Midbrain (tissue), 1 donor: ENCODE measurements at places on chromosomes 2 and 18.

DNA sequence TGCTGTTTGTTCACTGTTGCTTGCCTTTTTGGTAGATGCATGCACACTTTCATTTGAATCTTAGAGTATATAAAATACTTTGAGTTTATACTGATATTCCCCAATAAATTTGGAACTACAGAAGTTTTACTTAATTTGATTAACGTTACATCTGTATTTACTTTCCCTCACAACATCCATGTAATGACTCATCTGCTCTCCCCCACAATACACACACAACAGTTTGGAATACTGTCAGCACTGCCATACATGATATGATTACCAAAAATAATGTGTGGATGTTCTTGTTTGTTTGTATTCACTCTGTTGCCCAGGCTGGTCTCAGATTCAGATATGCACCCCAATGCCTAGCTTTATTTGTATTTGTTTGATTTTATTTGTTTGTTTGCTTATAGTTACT is 144.2 kb downstream of the WDR7 start:
- no peak for DNase-seq

GRCh38 chr2:205411558-205411957 is 270.7 kb upstream of the NRP2 start:
- DNase-seq, result peak; percentile 81

- DNase-seq, result peak; percentile 35
Observed at GRCh38 chr2:204315236-204315662, 230.0 kb upstream of the PARD3B start.

DNA sequence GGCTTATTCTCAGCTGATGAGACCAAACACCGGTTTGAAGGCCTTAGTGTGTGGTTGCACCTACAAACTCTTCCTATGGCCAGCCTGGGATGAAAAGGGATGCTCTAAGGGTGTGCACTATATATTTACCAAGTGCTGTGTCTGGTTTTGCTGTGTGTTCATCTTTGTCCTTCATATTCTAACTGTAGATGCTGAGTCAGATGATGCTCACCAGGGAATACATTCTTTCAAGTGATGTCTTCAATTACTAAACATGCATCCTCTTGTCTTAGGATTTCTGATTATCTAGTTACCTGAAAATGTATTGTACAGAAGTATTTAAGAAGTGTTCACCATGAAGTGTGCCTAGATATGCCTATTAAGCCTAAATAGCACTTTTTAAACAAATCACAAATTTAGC is 1111.6 kb upstream of the ZEB2 start:
- DNase-seq, result no peak

- DNase-seq, result no peak
Observed at GRCh38 chr2:67660871-67661270, 263.7 kb downstream of the ETAA1 start.

DNA sequence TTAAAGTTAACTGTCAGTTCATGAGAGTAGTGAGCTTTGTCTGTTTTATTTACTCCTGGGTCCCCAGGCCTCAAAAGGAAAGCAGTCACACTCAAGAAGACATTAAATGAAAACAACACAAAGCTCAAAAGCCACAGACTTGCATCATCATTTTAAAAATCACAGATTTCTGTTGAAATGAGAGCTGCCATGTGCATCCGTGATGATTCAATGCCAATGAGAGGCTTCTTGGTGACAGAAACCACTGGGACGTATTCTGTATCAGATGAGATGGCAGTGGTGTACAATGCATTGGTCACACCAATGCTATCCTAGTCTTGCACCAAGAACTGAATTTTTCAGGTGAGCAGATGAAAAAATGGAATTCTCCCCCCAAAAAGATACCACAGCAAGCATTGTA is 204.8 kb downstream of the ANAPC1 start:
- no peak for DNase-seq

GRCh38 chr2:24971286-24971535 is 544 bp downstream of the DNAJC27 start:
- DNase-seq, result peak; percentile 73

- DNase-seq, result no peak
Observed at GRCh38 chr2:40243581-40244187, 208.2 kb downstream of the SLC8A1 start.

DNA sequence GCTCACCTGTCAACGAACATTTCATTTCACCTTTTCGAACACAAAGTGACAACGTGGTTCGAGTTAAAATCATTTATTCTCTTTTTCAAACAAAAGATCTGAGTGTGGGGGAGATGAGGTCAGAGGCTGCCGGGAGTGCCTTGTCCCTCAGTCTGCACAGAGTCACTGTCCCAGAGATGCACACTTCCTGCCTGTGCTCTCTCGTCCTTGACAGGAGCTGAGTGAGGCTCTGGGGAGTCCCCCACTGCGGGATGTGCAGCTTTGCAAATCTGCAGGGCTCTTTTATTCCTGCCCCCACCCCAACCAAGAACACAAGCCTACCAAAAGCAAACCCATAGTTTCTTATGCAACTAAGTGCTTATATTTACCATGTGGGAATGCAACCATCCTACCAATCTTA is 497.8 kb downstream of the EIPR1 start:
- DNase-seq, result no peak

DNA sequence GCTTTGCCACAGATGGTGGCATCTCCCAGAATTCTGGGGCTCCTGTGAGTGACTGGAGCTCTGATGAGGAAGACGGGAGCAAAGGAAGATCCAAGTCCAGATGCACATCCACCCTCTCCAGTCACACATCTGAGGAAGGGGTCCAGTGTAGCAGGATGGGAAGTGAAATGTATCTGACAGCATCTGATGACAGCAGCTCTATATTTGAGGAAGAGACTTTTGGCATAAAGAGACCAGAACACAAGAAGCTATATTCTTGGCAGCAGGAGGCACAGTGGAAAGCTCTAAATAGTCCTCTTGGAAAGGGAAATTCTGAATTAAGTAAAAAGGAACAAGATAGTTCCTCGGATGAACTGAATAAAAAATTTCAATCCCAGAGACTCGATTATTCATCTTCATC is 23.5 kb upstream of the C1GALT1C1L start:
- DNase-seq, result no peak

- DNase-seq, result no peak
Observed at GRCh38 chr2:200048421-200048820, 93.0 kb downstream of the MAIP1 start.

DNA sequence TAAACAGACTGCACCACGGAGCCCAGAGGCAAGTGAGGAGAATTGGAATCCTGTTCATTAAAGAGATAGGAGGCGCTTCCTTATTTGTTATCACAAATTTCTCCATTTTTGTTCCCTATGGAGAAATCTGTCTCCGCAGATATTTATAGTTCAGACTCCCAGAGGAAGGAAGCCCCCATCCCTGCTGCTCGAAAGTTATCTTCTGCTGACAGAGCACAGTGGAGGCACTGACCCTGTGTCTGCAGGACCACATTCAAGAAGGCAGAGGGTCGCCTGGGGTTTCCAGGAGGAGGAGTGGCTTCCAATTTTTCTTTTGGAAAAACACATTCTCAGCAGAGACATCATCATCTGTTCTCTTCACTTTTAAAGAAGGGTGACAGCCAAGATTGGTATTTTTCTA is 73.0 kb upstream of the GPR45 start:
- no peak for DNase-seq

GRCh38 chr2:234851451-234851850 is 100.4 kb upstream of the SH3BP4 start:
- no peak for DNase-seq

- no peak for DNase-seq
Observed at GRCh38 chr2:103230796-103231195, 469.0 kb downstream of the TMEM182 start.

- DNase-seq, result no peak
Observed at GRCh38 chr18:74611765-74612164, 14.1 kb downstream of the ZNF407 start.

GRCh38 chr2:241728000-241728399 is 6.4 kb upstream of the D2HGDH start:
- no peak for DNase-seq

GRCh38 chr2:184769686-184770085 is 171.4 kb downstream of the ZNF804A start:
- DNase-seq, result no peak

DNA sequence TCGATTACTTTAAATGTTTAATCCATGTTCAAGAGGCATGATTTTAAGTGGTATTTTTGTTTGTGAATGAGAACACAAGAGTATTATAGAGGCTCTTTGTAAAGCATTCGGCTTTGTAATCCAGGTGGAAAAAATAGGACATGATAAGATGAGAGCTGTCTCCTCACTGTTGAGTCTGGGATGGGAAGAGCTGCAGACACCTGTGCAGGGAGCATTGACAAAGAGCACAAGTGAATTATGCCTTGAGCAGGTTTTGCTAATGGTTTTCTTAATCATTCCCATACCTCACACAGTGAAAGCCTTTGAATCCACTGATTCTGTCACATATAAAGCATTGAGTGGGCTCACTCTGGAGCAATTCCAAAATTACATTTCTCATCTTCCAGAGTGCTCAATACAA is 9.6 kb downstream of the COL6A3 start:
- no peak for DNase-seq

DNA sequence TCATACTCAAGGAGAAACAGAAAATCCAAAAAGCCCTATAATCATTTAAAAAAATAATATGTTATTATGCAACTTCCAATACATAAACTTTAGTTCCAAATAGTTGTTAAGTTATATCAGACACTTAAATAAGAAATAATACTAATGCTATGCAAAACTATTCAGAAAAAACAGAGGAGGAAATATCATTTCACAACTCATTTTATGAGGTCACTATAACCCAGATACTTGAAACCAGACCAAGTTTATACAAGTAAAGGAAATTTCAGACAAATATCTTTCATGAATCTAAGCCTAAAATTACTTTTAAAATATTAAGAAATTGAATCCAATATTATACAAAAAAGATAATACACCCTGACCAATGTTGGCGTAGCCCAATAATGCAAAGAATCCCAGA is 260.8 kb downstream of the CD226 start:
- no peak for DNase-seq

DNA sequence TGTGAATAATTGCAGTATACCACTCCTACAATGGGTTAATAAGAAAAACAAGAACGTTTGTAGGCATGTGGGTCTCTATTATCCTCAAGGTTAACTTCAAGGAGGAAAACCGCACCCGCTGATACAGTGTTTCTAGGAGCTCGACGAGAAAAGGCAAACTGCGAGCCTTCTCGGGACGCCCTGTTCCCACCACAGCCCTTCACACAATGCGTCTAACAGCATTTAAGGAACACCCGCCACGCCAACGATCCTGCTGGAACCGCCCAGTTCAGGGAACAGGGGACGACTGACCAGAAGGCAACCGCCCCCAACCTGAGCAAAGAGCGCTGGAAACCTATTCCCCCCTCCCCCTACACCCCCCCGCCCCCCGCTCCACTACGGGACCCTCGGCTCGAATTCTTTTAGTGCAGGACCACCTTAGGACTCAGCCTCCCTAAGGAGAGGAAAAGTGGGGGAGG is 710 bp upstream of the TMSB10 start:
- DNase-seq, result no peak

GRCh38 chr18:59715445-59715844 is 18.2 kb upstream of the CCBE1 start:
- no peak for DNase-seq

- no peak for DNase-seq
Observed at GRCh38 chr2:8378016-8378810, 303.6 kb upstream of the ID2 start.

DNA sequence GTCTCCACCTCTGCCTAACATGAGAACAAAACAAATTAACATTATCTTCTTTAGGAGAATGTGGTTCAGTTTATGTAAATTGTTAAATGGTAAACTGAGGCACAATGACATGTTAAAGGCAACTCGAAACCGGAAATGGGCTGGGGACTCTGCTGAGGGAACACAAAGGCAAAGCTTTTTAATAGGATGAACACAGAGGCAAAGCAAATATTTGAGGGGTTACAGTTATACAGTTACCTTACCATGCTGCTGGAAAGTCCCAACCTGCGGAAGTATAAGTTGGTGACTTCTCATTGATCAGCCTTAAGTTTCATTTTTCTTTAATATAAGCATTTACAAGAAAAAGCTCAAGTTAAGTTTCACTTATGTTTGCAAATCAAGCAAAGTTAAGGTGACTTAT is 195.0 kb downstream of the DLGAP1 start:
- no peak for DNase-seq

DNA sequence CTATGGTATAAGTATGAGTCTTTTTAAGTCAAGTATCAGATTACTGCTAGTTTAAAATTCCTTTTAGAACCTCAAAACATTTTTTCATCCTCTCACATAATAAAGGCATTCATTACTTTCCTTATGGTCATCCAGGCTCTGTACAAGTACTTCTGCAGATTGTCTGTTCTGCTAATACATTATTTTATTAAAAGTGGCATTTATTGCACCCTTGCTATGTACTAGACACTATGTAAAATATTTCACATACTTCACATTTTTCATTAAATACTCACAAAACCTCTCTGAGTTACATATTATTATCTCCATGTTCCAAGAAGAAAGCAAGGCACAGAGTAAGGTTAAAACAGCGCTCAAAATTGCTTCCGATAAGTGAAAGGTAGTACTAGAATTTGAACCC is 84.1 kb downstream of the RAPH1 start:
- no peak for DNase-seq

- no peak for DNase-seq
Observed at GRCh38 chr2:179107737-179108136, 57.8 kb upstream of the CCDC141 start.

DNA sequence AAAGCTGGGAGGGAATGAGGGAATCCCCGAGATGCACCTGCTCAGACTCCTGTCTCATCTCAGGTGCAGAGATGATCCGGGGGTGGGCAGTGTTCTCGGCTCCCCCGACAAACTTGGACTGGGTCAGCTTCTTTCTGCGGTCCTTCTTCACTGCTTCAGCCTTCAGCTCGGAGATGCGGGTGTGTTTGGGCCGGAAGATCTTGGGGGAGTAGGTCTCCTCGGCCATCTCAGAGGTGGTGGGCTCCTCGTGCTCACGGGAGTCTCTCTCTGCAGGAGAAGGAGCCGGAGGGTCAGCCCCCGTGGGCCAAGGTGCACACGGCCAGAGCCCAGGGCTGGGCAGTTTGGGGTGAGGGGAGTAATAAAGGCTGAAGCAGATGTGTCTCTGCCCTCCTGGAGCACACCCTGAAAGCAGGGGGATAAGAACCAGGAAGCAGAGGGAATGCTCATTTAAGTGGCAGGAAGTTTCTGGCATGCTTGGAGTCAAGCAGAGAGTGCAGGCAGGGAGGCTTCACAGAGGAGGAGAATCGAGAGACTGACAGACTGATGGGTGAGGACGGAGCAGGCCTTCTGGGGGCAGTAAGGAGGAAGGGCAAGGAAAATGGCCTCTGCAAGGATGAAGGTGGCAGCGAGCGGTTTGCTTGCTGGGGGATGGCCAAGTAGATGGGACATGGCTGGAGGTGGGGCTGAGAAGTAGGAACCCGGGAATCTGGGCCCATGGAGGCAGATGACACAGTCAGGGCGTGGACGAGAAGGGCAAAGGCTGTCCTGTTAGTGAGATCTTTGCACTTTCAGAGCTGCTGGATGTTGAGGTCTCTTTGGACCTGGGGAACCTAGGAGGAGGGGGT is 16.3 kb downstream of the IGFBP5 start:
- no peak for DNase-seq

DNA sequence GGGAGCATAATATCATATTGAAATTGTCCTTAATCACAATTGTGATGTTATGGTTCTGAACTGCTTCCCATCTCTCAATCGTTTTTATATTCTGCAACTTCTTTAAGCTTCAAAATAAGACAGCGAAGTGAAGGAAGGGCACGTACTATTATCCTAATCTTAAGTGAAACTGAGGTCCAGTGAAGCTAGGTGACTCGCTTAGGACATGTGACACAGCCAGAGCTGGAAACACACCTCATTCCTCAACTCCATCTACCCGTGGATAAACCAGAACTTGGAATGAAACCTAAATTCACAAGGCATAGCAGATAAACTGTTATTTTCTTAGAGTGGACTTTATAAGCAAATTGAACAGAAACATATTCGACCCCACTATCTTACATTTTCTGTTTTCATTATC is 191.2 kb upstream of the PXDN start:
- no peak for DNase-seq
